ENCODE measurements at places on chromosomes 5 and 9. TPM values are rescaled to one million over a fixed set of nuclear protein-coding genes. Genes with fewer than 3 reads are reported as not detected.
A peak's percentile ranks its signal among the peaks of the same experiment; 100 is the strongest.

DNA sequence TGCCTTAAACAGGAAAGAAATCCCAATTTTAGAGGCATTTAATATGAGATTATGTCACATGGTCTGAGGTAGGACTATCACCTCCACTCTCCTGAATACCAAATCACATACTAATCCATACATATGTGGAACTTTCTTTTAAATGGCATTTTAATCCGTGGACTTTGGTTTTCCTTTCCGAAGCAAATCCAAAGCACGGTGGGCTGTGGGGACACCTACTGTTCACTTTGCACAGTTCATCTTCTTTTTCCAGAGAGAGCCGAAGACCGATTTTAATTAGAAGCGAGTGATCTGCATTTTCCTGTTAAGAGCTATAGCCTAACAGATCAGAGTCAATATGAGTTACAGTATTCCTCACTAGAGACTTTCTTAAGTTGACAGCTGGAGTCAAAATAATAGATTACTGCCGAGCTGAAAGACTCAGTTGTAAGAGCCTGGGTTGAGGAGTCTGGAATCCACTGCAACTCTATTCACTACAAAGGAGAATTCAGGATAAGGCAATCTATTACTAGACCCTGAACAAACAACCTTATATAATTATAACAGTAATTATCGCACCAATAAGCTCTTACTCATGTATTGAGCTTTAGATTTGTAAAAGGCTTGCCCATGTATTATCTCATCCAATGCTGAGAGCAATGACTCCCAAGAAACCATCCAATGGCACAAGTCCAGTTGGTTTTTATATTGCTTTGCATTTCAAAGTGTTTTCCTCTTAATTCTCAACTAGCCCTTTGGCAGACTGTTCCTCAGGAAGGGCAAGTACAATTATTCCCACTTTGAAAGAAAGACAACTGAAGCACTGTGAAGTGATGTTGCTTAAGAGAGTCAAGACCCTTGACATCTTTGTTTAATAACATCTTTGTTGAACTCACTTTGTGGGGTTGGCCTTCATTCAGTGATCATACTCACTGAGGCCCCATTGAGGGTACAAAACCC is 144.7 kb downstream of the TRPM6 start:
- H3K36me3 ChIP-seq = no peaks in the 10 kb centered on the region
- H3K4me1 ChIP-seq = no peaks in the 10 kb centered on the region
- DNase-seq = peak; percentile 59

DNA sequence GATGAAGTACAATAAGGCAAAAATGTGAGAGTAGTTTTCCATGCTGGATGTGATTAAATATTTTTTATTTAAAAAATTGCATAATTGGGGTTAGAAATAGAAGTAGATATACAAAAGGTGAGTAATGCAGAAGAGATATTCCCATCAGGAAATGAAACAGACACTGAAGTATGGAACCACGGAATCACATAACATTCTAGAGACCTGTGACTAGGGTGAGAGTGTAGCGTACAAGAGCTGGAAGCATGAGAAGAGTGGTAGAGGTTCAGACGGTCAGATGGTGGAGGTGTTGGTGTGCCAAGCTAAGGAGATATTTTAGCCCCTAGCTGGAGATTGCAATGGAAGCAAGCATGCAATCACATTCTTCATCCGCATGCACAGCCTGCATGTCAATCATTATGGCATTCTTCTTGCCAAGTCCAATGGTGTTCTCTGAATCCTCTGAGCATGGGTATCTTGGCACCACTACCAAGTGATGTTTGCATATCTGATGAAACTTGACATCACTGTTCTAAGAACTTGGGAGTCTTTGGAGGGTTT is 587.8 kb downstream of the PSAT1 start:
- no peak for DNase-seq
- H3K27ac ChIP-seq = no peak overlapping the region
- no peaks in the 10 kb centered on the region for H3K36me3 ChIP-seq

MRPL36 gene
- total RNA-seq = 107 TPM

DNA sequence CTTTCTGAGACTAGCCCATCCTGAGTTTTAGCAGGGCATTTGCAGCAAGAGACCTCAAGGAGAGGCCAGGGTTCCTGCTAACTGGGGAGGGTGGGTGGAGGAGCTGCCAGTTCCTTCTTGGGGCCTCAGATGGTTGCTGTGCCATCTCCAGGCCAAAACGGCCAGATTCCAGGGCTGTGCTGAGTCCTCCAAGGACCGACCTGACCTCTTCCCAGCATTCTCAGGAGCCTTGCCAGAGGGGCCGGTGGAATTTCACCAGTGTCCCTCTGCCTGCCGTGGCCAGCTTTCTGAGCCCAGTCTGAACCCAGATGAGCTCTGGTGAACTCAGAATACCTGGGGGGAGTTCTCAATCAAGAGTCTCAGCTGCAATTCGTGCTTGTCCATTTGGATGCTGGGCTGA is 54.3 kb downstream of the TSTD2 start:
- no peaks in the 10 kb centered on the region for H3K27me3 ChIP-seq
- no peak overlapping the region for H3K4me3 ChIP-seq
- H3K27ac ChIP-seq = no peak overlapping the region
- peaks cover 6% of the 10 kb centered on the region for H3K4me1 ChIP-seq
- no peak for DNase-seq
- H3K36me3 ChIP-seq = no peaks in the 10 kb centered on the region

CBY3 gene
- total RNA-seq = 0.63 TPM

REEP5 gene
- 75.3 TPM for total RNA-seq

HK3 gene
- total RNA-seq = 0.21 TPM

DNA sequence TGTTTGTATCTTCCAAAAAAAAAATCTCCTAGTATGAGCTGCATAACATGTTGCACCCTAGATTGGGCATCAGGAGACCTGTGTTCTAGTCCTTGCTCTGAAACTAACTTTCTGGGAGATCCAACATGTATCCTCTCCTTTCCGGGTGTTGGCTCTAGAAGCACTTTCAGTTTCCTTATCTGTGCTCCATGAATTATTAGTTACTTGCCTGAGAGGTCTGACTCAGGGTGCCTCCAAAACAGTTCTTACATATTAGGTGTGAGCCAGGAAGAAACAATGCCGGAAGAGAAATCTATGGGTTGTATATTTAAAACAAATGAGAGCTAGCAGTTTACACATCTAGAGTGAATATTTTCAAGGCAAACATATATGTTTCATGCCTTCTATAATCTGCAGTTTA is 36.7 kb upstream of the SLC36A2 start:
- no peaks in the 10 kb centered on the region for H3K4me1 ChIP-seq
- no peak for DNase-seq
- peaks cover 4% of the 10 kb centered on the region for H3K27me3 ChIP-seq
- H3K27ac ChIP-seq = no peak overlapping the region

- no peak for DNase-seq
- no peak overlapping the region for H3K27ac ChIP-seq
- H3K4me3 ChIP-seq = no peak overlapping the region
- no peaks in the 10 kb centered on the region for H3K4me1 ChIP-seq
- no peaks in the 10 kb centered on the region for H3K36me3 ChIP-seq
Observed at GRCh38 chr9:27125936-27126335, 16.9 kb downstream of the TEK start.

DNA sequence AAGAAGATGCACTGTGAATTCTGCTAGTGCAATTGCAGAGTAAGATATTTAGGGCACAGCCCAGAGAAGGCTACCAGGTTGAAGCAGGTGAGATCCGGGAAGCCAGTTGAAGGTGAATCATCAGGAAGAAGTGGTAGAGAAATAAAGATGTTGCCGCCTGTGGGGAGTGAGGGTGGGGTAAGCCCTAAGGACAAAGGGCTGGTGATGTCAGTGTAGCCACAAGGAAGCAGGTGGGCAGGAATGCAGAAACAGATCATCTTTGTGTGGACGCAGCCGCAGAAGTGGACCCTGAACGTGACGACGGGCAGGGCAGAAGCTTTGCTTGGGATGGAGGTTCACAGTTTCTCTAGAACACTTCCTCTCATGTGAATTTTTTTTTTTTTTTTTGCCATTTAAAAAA is 164.2 kb downstream of the ACTL7B start:
- no peak overlapping the region for H3K27ac ChIP-seq
- H3K4me3 ChIP-seq = no peak overlapping the region
- H3K27me3 ChIP-seq = no peaks in the 10 kb centered on the region
- no peaks in the 10 kb centered on the region for H3K36me3 ChIP-seq
- no peak for DNase-seq

DNA sequence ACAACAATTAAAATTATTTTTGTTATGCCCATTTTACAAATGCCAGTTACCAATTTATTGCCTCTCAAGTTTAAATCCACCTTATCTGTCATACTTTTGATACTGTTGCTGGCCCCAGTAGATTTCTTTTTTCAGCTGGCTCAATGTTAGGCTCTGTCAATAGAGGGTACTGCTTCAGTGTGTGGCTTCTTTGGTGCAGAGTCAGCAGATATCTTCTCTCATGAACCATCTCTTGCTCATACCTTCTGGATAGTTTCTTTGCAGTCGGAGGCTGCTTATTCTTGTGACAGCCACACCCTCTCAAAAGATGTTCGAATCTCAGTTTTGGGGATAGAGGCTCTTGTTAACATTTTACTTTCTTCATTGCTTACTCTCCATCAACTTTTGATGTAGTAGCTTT is 849.9 kb upstream of the SEMA6A start:
- H3K36me3 ChIP-seq = no peaks in the 10 kb centered on the region
- no peak overlapping the region for H3K4me3 ChIP-seq
- no peak for DNase-seq
- H3K4me1 ChIP-seq = no peaks in the 10 kb centered on the region
- no peaks in the 10 kb centered on the region for H3K27me3 ChIP-seq
- H3K27ac ChIP-seq = no peak overlapping the region

GRCh38 chr9:123689701-123690428 is 240.1 kb downstream of the DENND1A start:
- H3K4me1 ChIP-seq = peaks cover 10% of the 10 kb centered on the region
- H3K27ac ChIP-seq = no peak overlapping the region
- H3K4me3 ChIP-seq = no peak overlapping the region
- no peaks in the 10 kb centered on the region for H3K27me3 ChIP-seq
- DNase-seq = no peak
